ENCODE measurements at places on chromosomes 16 and 17. TPM values are rescaled to one million over a fixed set of nuclear protein-coding genes. Genes with fewer than 3 reads are reported as not detected.
A peak's percentile ranks its signal among the peaks of the same experiment; 100 is the strongest.

- no peak for DNase-seq
Measured at GRCh38 chr16:30894540-30895368, 877 bp upstream of the BCL7C start.

GRCh38 chr17:59151591-59151990 lies 3.4 kb downstream of the SKA2 start:
- DNase-seq: no peak

- peak; percentile 30 for DNase-seq
Measured at GRCh38 chr16:66374176-66374575, 7.7 kb downstream of the CDH5 start.

DNA sequence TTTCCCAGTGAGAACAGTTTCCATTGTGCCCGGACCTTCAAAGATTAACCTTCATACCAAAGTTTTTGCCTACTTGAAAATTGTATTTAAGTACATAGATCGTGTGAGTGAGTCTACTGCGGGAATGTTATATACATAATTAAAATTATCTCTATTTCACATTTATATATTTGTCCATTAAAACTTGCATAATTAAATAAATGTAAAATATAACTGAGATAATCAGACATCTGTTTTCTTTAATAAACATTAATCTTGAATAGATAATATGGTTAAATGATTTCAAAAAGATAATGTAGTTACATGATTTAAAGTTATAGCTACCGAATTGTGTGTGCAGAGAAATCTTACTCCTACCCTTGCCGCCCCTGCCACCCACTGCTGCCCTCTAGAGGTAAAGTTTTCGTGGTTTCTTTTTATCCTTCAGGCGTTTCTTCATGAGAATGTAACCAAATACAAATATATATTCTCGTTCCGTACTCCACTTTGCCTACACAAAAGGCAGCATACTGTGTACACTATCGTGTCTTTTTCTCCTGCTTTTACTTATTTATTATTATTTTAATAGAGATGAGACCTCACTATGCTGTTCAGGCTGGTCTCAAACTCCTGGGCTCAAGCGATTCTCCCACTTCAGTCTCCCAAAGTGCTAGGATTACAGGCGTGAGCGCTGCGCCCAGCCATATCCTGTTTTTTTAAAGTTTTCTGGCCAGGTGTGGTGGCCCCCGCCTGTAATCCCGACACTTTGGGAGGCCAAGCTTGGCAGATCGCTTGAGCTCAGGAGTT lies 35.6 kb downstream of the RPA1 start:
- DNase-seq: no peak

- no peak for DNase-seq
Measured at GRCh38 chr17:27811961-27812360, 11.6 kb upstream of the NOS2 start.

DNA sequence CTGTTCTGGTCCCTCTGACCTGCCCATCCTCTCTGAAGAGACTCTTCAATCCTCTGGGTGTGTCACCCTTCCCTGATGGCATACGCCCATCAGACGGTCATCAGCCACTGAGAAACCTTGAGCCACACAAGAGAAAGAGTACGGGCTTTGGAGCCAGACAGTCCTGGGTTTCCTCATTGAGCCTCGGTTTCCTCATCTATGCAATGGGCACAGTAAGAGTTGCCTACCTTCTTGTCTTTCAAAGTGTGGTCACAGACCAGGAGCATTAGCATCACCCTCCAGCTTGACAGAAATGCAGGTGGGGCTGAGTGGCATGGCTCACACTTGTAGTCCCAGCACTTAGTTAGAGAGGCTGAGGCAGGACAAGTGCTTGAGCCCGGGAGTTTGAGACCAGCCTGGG lies 26.1 kb upstream of the MEAK7 start:
- no peak for DNase-seq

DNA sequence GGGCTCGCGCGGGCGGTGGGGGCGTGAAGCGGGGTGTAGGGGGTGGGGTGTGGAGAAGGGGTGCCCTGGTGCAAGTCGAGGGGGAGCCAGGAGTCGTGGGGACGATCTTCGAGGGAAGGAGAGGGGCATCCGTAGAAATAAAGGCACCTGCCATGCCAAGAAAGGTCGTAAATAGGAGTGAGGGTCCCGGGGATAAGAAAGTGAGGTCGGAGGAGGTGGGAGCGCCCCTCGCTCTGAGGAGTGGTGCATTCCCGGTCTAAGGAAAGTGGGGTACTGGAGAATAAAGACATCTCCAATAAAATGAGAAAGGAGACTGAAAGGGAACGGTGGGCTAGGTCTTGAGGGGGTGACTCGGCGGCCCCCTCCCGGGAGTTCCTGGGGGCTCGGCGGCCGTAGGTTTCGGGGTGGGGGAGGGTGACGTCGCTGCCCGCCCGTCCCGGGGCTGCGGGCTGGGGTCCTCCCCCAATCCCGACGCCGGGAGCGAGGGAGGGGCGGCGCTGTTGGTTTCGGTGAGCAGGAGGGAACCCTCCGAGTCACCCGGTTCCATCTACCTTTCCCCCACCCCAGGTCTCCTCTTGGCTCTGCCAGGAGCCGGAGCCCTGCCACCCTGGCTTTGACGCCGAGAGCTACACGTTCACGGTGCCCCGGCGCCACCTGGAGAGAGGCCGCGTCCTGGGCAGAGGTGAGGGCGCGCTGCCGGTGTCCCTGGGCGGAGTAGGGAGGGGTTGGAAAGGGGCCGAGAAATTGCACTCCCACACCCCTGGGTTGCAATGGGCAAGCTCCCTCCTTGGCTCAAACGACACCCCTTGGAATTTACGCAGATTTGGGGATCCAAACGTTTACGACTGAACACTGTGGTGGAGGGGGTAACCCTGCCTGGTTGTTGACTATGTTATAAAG lies 888 bp downstream of the CDH1 start:
- no peak for DNase-seq

GRCh38 chr17:42101513-42102292 lies 3.4 kb upstream of the ZNF385C start:
- peak; percentile 86 for DNase-seq

- DNase-seq: peak; percentile 95
Measured at GRCh38 chr17:4948166-4948930, at the start of gene PFN1. Gene PFN1 (minus strand): TSS chr17:4948530. CDS start chr17:4948394, 136 bp downstream.

GRCh38 chr16:68379472-68380347 lies 68.6 kb downstream of the SMPD3 start:
- DNase-seq: no peak

DNA sequence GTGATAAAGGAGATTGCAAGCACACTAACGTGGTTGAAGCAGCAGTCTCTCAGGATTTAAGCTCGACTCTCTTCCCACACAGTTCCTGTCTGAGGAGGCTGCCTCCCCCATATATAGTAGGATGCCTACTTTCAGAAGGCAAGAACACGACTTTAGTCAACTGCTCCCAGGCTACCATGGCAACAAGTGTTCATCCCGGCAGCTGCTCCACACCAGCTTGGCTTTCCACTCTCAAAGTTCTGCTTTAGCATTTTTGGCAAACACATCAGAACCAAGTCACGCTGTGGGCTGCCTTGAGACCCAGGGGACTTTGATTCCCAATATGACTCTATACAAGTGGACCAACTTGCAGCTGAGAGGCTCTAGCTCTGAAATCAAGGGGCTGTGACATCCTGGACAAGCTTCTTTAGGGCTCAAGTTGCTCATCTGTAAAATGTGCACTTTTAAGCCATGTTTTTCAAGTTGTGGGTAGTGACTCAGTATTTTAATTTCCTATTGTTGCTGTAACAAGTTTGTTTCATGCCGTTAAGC lies 16.5 kb downstream of the ZP2 start:
- DNase-seq: no peak

- no peak for DNase-seq
Measured at GRCh38 chr16:47503936-47504335, 42.8 kb downstream of the PHKB start.

DNA sequence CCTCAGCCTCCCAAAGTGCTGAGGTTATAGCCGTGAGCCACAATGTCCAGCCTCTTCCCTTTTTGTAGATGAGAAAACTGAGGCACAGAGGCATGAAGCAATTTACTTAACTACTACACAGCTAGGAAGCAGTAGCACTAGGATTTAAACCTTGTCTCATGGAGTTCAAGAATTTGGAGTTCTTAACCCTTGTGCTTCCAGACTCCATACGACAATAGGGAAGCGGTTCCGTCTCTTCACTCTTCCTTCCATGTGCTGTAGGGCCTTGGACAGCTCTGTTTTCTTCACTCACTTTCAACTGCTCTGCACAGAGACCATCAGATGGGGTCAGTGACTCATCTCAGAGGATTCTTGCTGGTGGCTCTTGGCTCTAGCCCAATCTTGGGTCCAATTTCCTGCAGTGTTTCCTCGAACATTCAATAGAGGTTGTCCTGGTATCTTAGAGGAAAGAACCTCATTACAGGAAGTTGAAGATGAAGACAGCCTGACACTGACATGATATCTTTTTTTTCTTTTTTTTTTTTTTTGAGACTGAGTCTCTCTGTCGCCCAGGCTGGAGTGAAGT lies 19.3 kb downstream of the ITGAL start:
- no peak for DNase-seq

DNA sequence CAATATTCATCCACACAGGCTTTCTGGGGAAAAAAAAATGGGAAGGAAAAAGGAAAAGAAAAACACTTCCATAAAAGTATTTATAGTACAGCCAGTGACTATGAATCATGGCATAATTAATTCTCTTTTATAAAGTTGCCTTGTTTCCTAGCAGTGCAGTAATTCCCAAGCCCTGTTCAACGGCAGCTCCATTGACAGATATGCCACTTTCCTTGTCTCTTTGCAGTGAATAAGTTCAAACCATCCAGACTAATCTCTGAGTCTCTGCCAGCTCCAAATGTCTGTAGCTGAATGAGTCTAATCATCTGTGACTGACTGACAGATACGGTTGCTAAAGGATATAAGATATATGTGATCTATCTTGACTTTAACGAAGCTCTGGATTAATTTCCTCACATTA lies 52.9 kb upstream of the KCNJ16 start:
- no peak for DNase-seq

DNA sequence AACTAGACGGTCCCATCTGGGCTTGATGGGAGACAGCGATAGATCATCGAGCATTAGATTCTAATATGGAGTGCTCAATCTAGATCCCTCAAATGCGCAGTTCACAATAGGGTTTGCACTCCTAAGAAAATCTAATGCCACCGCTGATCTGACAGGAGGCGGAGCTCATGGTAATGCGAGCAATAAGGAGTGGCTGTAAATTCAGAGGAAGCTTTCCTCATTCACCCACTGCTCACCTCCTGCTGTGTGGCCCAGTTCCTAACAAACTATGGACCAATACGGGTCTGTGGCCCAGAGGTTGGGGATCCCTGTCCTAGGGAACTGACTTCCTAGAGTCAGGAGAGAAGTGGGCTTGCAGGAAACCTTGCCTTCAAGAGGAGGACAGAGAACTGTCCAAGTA lies 25.2 kb upstream of the AMZ2 start:
- DNase-seq: no peak

DNA sequence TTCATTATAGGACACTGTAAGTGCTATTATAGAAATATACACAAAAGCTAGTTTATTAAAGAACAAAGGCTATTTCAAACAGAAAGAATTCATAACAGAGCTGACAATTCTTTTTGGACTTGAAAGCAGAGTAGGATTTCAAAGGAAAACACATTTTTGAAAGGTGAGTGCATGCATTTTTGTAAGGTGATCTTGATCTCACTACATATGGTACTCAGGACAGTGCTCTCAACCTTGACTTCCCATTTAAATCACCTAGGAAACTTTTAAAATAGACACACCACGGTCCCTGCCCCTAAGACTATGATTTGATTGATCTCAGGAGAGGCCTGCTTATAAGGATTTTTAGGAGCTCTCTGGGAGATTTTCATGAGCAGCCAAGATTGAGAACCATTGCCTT lies 1362.0 kb downstream of the CDH8 start:
- DNase-seq: no peak

GRCh38 chr17:41748275-41748674 lies 13.8 kb upstream of the HAP1 start:
- DNase-seq: no peak

GRCh38 chr17:39769974-39770587 lies 32.3 kb downstream of the GRB7 start:
- no peak for DNase-seq

GRCh38 chr16:2148714-2149629 lies 547 bp downstream of the RAB26 start:
- no peak for DNase-seq

SECTM1 gene
- 15.8 TPM for total RNA-seq

RGS9 gene
- total RNA-seq: 3.0 TPM

E2F4 gene
- total RNA-seq: 58.1 TPM

ITGAX gene
- 27.0 TPM for total RNA-seq

VAT1L gene
- 18.7 TPM for total RNA-seq

SEZ6 gene
- total RNA-seq: not detected

TRIM25 gene
- 38.0 TPM for total RNA-seq

WNK4 gene
- 0.19 TPM for total RNA-seq

DNASE1L2 gene
- 1.1 TPM for total RNA-seq
